Right kidney (tissue), 9 donors: ENCODE measurements at places on chromosomes 5 and 9.

DNA sequence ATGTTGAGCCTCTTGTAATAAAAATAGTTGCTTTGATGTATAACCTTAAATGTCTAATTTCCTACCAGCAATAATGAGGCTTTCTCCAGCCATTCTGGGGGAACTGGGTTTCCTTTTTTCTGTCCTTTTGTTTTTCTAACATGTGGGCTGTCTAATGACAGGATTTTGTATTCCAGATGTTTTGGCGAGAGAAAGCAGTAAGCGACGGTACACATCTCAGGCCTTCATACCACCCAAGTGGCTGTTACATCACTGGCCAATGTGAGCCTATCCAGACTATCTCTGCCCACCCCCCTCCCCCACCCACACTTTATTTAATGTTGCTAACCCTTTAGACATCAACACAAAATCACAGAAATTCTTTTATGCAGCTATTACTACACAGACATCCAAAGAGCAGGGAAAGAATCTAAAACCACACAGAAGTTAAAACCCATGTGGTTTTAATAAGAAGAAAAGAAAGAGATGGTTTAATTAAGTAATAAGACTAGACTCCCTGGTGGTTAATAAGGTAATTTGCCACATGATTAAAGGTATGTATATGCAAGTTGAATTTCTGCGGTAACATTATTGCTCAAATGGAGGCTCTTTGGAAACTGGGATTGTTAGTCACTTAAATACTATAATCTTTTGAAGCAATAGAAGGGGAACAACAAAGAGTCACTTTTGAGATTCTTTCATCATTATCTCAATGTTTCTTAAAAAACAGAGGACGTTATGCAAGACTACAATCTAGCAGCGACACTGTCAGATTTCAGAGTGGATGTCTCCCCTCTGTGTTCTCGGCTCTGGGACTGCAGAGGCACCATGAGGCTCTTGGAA, 365.1 kb downstream of the ENC1 start:
- DNase-seq = no peak

DNA sequence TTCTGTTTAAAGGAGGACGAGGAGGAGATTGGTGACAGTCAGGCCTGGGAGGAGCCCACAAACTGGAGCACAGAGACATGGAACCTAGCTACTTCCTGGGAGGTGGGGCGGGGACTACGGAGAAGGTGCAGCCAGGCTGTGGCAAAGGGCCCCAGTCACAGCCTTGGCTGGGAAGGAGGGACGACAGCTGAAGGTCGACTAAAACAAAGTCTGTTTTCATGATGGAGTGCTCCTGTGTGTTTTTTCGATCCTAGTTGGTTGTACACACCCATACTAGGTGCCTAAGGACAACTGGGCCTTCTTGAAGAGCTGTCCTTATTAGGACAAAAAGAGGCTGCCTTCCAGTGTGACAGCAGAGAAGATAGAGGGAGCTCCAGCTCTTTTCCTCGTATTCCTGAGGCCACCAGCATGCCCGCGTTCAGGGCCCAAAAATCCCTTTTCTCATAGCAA, 2.9 kb downstream of the CCDC107 start:
- DNase-seq = no peak

GRCh38 chr9:33249983-33250382, 10.0 kb downstream of the SPINK4 start:
- no peak for DNase-seq

- DNase-seq = peak; percentile 75
These were observed 138.9 kb downstream of the C9orf50 start for GRCh38 chr9:129481810-129482511.

- DNase-seq = no peak
These were observed 129.8 kb downstream of the GNAQ start for GRCh38 chr9:77901771-77902170.

GRCh38 chr5:4646715-4647375, 493.3 kb upstream of the ADAMTS16 start:
- DNase-seq = peak; percentile 30

DNA sequence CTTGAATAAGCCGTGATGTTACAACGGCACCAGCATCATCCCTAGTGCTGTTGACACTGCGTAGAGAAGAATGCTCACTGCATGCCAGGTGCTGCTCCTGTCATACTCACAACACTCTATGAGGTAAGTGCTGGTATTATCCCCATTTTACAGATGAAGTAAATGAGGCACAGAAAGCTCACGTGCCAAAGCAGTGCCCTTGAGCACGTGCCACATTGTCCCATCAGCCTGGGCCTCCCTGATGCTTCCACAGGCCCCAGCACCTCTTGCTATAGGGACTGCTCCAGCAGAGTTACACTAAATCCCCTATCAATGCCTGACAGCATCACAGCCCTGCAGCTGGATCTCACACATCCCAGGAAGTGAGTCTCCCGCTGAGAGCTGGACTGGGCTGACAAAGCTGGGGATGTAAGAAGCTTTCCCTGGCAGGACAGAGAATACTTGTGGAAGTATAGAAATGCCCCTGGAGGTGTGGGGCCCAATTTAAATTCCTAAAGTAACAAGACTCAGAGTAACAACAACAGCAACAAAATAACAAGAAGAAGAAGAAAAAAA, 216.1 kb downstream of the FSTL4 start:
- DNase-seq = no peak

GRCh38 chr5:146249801-146250200, 46.4 kb downstream of the RBM27 start:
- DNase-seq = no peak

- DNase-seq = no peak
These were observed 382.6 kb downstream of the RASEF start for GRCh38 chr9:82680179-82680935.

GRCh38 chr9:69564557-69564956, 107.6 kb downstream of the APBA1 start:
- DNase-seq = no peak

DNA sequence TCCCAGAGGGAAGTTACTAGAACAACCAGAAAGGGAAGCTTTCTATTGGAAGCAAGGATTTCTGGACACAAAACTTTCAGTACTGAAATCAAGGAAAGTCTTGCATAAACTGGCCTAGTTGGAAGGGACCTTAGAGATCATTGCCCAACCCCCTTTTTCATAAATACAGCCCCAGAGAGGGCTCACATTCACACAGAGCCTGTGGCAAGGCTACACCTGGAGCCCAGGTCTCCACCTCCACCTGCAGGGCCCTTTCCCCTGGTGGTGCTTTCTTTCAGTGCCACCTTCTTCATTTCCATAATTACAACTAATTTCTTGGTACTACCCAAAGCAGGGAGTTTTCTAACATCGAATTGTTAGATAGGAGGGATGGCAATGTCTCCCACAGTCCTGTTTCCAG, 85.7 kb downstream of the ADRB2 start:
- DNase-seq = no peak

DNA sequence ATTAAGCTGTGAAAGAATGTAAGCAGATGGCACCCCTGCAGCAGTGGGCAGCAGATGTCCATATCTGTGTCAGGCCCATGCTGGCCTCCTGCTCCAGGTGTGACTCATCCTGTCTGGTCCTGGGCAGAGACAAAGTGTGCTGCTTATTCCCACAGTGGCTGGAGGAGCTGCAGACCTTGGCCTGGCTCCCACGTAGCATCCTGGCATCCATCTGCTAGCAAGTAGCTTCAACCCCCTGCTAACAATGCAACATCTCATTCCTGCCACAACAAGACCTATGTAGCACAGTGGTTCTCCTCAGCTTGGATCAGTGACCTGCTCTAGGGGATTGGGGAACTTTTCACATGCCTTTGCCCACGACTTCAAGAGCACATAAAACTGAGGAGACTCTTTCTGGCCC, 126.4 kb upstream of the SLC12A2 start:
- DNase-seq = no peak

GRCh38 chr5:134873494-134873893, 677 bp upstream of the TXNDC15 start:
- DNase-seq = no peak

DNA sequence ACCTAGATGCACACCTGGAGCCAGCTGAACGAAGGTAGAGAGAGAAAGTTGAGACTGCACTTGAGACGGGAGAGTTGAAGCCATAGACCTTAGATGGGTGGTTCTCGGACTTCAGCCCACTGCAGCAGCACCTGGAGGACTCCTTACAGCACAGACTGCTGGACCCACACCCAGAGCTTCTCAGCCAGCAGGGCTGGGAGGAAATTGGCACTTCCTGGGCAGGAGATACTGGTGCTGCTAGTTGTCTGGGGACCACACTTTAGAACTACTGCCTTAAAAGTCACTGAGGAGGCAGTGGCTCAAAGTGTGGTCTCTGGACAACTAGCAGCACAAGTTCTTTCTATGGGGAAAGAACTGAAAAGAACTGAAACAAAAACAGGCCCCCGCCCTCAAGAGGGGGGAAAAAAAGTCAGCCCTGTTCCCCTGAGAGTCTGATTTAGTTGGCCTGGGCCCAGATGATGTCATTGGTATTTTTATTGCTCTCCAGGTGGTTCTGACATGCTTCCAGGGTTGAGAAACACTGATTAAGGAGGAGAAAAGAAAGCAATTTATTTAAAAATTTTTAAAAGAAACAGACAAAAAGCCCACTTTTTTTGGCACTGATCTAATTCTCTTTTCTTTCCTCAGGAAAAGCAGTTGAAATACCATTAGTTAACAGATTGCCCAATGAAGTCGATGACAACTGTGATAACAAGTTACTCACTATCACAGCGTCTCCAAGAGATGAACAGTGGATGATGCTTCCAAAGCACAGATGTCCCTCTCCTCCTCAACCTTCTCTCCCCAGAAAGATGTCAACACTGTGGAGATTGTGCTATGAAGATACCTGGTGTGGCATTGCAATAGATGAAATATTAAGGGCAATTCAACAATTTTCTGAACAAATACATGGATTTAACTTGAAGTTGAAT, 73.6 kb upstream of the ADAMTS16 start:
- no peak for DNase-seq

GRCh38 chr9:26508897-26509296, 383.7 kb downstream of the CAAP1 start:
- DNase-seq = no peak

GRCh38 chr5:159616952-159617351, 286.7 kb upstream of the IL12B start:
- no peak for DNase-seq

DNA sequence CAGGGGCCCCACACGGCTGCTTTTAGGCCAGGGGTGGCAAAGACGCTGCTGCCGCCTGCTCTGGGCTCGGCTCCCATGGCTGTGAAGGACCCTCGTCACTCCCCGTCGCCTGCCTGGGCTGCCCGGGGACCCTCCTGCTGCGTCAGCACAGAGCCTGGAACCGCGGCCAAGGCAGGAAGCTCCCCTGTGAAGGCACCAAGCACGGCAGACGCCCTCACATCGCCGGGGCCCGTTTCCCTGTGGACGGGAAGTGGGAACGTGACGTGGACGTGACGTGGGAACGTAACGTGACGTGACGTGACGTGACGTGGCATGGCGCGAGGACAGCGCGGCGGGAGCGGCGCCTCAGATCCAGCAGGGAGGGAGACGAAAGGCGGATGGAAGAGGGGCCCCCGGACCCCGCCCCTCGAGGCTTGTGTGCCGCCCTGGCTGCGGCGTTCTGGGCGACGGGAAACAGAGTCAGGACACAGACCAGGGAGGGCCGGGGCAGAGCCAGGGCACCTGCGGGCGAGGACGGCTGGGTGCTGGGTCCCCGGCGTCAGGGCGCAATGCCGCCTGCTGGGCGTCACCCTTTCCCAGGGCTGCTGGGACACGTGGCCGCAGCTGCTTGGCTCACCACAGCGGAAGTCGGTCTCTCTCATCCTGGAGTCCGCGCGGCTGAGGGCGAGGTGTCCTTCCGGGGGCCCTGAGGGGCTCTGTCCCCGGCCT, 53.1 kb downstream of the MRPL36 start:
- no peak for DNase-seq

GRCh38 chr9:130058154-130058553, 4.4 kb downstream of the GPR107 start:
- DNase-seq = no peak

DNA sequence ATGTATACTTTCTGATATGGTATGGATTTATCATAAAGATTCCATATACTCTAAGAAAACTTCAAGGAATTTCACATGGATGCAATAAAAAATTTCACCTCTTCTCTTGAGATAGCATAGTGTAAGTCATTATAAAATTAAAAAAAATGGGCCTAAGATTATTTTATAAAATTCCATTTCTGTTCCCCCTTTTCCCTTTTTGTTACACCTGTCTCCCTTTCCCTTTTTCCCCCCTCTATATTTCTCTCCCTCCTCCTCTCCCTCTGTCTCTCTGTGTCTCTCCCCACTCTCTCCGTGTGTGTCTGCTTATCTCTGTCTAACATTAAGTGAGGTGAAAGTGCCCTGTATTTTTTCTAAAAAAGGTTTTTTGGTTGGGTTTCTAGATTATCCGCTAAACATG, 180.2 kb downstream of the NIPBL start:
- DNase-seq = no peak

- DNase-seq = no peak
These were observed 88.8 kb upstream of the PAM start for GRCh38 chr5:102666164-102666946.

DNA sequence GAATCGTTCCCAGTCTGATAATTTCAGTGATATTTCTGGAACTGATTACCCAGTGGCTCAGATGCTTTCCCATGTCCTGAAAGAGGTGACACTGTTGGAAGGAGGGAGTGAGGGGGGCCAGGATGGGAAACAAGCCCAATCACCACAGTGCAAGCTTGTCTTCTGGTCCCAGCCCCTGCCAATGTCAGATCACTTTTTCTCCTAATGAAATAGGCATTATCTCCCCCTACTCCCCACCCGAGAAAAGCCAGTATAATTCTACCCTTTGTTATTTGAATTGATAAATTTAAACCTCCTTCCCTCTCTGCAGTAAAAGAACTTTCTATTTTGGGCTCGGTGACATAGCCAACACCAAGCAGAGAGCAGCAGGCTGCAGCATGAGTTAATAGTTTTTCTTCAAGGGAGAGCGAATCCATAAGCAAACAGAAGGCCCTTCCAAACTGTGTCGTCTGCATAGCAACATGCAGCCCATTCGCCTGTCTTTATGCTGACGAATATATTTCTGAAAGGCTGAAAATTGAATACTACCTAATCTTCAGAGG, 14.6 kb upstream of the PPP2CA start:
- DNase-seq = peak; percentile 26

DNA sequence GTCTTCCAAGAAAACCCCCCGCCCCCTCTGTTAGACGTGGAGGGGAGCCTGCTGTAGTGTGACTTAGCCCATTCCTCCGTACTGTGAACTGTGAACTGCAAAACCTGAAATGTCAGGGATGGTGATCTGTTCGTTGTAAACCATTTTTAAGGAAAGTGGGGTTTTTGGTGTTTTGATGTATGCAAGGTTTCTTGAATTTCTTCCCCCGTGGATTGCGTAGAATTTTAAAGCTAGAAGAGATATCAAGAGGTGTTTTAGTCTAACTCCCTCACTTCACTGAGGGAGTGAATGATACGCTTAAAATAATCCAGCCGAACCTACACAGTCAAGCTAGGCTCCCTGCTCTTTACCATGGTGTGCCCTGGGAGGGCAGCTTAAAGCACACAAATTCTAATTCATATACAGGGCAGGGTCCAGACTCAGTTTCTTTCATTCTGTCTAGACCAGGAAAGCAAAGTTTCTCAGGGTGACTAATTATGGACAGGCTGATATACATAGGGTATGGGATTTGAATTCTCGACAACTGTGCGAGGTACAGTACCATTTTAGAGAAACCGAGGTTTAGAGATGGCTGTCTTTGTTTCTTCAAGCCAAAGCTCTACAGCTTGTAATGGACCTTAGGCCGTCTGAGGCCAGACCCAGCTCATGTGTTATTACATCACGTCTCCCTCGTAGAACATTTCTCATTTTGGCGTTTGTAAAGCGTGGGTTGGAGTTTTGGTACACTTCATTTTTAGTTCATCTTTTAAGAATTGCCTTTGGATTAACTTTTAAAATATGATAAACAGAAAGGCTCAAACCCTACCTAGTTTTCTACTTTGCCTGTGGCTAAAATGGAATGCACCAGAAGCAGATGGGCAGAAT, 2.7 kb downstream of the PTGER4 start:
- peak; percentile 28 for DNase-seq

- no peak for DNase-seq
These were observed 399.6 kb upstream of the IRX1 start for GRCh38 chr5:3195994-3196393.
